ENCODE measurements at places on chromosomes 4 and X. TPM values are rescaled to one million over a fixed set of nuclear protein-coding genes. Genes with fewer than 3 reads are reported as not detected.

Gene PARM1
- total RNA-seq, result 0.60 TPM

Gene PNMA6F
- total RNA-seq, result not detected

Gene WNK3
- total RNA-seq, result 0.22 TPM

Gene OPRPN
- total RNA-seq, result not detected

Gene REPS2
- total RNA-seq, result 1.3 TPM

Gene COL4A5
- total RNA-seq, result 12.2 TPM

Gene RPS6KA6
- 7.1 TPM for total RNA-seq

Gene GPR82
- not detected for total RNA-seq

Gene CEP44
- total RNA-seq, result 7.8 TPM

Gene TMPRSS11D
- not detected for total RNA-seq

Gene TLR6
- total RNA-seq, result 1.8 TPM

Gene PNMA5
- not detected for total RNA-seq

Gene PCDH10
- 0.12 TPM for total RNA-seq

Gene HSD17B13
- 0.05 TPM for total RNA-seq

Gene OCIAD2
- 98.2 TPM for total RNA-seq

Gene FGB
- total RNA-seq, result 22.1 TPM

Gene BRS3
- total RNA-seq, result not detected

Gene TRMT10A
- 4.6 TPM for total RNA-seq

Gene TMPRSS11A
- total RNA-seq, result not detected

Gene MTMR8
- 0.45 TPM for total RNA-seq

Gene STK32B
- 15.9 TPM for total RNA-seq

Gene ALAS2
- total RNA-seq, result not detected

Gene RFC1
- total RNA-seq, result 22.3 TPM

Gene TMPRSS11B
- not detected for total RNA-seq

Gene LUZP4
- total RNA-seq, result not detected

Gene P2RY4
- not detected for total RNA-seq

Gene SHROOM4
- total RNA-seq, result not detected

Gene IL2RG
- 0.12 TPM for total RNA-seq

Gene DCLK2
- 8.0 TPM for total RNA-seq

Gene MAMLD1
- 6.2 TPM for total RNA-seq

Gene HGFAC
- 0.09 TPM for total RNA-seq

Gene SPACA5
- total RNA-seq, result not detected

Gene PNMA6A
- 4.2 TPM for total RNA-seq

Gene TIGD4
- 0.16 TPM for total RNA-seq

Gene TMEM129
- total RNA-seq, result 25.7 TPM

Gene SLC2A9
- total RNA-seq, result 0.50 TPM

Gene ASMT
- total RNA-seq, result 0.19 TPM

Gene SEL1L3
- 21.7 TPM for total RNA-seq

Gene HMGN5
- total RNA-seq, result 2.1 TPM

Gene ACE2
- total RNA-seq, result not detected

Gene TMEM144
- 3.6 TPM for total RNA-seq

Gene ZCCHC18
- total RNA-seq, result 0.02 TPM

Gene SOD3
- not detected for total RNA-seq

Gene CCNG2
- total RNA-seq, result 3.6 TPM

Gene NIPAL1
- total RNA-seq, result 0.39 TPM

Gene CCDC110
- not detected for total RNA-seq

Gene PPBP
- 0.17 TPM for total RNA-seq

Gene PTCHD1
- total RNA-seq, result not detected

Measured in A549 treated with dexamethasone at 1 μM for 4 hours (cell line).